ENCODE measurements at places on chromosomes 3 and 15.

GRCh38 chr3:197592361-197593045 lies 36.7 kb upstream of the BDH1 start:
- DNase-seq: no peak

GRCh38 chr3:40580494-40581091 lies 55.8 kb downstream of the ZNF621 start:
- peak; percentile 62 for DNase-seq

DNA sequence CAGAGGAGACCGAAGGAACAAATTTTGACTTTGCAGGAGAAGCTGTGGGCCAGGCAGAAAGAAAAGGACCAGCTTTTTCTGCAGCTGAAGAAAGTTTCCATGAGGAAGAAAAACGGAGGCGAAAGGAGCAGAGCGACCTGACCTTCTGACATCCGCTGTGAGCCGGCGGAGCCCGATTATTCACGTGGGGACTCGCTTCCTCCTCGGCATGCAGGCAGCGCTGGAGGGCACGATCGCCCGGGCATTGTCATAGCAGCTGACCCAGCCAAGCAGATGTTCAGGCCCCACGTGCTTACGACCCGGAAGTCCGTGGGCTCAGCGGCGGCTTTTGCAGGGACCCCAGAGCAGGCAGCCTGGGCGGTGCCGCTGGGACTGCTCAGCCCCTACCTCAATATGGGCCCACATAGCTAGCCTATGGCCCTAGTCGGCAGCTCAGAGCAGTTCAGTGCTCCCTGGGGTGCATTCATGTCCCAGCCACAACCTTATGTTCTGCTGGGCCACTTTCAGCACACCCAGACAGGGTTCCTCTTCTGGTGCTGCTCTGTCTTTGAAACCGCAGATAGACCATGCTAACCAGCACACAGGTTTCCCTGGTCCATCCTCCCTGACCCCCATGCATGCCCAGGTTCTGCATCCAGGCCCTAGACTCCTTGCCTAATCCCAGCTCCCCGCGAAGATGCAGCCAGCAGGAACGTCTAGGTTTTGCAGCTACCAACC lies 10.5 kb upstream of the EIF4A2 start:
- DNase-seq: peak; percentile 62

GRCh38 chr3:196541684-196542445 lies 26.5 kb downstream of the WDR53 start:
- DNase-seq: no peak

GRCh38 chr3:153144779-153145178 lies 17.2 kb upstream of the RAP2B start:
- DNase-seq: no peak

- no peak for DNase-seq
Measured at GRCh38 chr15:82051664-82052063, 5.8 kb upstream of the MEX3B start.

DNA sequence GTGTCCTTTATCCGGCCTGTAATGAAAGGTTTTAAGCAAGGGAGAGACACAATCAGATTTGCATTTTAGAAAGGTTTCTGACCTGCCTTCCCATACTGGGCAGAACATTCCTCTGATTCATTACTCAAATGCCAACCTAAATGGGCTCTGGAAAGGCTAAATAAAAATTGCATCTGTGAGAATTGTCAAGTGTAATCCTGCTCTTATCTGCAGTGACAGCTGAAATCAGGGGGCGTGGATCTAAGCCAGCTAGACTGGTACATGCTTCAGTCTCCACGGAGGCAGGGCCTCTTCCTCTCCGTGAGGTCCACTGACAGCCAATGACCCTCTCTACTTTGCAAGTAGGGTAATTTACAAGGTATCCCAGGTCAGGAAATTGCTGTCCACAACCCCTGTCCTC lies 32.5 kb upstream of the MINAR1 start:
- no peak for DNase-seq

DNA sequence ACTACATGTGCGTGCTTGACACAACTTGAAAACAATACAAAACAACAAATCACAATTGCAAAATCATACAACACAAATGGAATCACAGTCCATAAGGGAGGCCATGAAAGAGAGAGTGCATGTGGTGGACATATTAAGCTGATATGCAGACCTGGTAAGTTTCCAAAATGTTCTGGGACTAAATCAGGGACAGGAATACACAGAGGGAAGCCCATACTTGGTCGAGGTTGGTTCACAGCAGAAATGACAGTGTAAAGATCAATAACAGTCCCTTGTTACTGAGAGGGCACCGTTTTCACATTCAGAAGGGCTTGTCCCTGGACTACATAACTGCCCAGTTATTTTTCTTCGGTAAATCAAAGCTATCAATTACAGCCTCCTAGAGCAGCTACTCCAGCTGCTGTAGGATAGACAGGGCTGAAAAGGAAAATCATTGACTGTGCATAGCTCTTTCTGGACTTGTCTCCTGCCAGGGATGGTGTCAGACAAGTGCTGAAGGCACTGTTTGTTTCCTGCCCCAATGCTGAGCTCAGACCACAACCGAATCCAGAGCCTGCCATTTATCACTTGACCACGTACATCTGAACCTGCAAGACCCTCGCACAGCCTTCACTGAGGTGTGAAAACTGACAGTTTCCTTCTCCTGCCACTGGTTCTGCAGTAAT lies 79.5 kb upstream of the KCNMB2 start:
- DNase-seq: no peak

DNA sequence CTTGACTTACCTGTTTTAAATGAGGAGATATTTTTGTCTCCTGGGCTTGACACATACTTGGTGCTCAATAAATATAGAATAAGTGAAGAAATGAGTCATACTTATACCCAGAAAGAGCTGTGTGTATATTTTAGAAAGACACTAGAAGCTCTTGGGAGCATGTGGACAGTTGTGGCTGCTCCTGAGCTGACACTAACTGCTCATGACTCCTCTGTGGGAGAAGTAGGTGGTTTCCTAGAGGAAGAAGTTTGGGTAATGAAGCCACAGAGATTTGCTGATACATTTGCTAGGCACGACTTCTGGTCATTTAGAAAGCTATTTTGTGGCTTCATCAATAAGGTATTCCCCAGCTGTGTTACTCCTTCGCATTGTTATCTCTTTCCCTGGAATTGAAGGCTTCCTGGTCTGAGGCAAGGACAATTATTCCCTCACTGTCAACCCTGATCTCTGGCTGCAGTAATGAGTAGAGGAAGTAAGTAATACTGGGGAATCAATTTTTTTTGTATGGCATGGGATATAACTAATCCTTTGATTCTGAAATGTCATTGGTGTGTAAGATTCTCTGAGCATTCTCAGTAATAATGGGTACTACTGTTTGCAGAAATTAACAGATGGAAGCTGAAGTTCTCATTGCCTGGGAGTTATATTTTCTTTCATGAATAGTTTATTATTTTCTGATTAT lies 79.6 kb upstream of the DCBLD2 start:
- no peak for DNase-seq

DNA sequence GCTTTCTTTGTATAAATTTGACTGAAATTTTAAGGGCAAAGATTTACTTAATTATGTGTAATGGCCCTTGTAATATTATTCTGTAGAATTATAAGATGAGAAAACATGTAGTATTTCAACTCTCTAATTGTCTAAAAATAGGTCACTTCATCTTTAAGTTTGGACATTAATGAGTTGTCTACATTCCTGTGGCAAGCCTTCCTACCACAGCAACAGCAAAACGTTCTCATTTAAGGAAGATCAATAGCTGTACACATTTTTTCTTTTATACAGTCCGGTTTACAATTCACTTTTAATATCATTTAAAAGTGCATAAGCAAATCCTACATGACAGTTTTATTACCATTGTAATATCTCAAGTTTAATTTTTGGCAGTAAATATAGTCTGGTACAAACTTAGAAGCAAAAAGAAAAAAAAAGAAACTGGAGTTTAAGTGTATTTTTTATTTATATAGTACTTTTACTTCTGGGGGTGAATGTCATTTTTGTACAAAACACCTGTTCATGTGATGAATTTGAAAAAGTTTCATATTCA lies 501.8 kb downstream of the ZPLD1 start:
- DNase-seq: no peak

GRCh38 chr3:126965526-126966080 lies 17.3 kb upstream of the PLXNA1 start:
- DNase-seq: no peak

DNA sequence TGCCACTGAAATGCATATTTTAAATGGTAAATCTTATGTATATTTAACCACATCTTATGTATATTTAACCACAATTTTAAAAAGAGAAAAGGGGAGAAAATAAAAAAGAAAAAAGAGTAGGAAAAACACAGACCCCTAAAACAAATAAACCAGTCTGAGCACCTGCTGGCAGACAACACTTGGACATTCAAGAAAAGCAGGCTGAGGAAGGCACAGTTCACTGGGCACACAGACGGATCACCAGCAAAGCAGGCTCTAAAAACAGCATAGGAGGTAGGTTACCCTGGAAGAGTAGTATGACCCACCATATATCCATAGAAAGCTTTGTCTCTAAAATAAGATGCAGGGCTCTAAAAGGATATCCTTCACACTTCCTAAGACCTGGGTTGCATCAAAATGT lies 27.0 kb downstream of the AAGAB start:
- DNase-seq: no peak

GRCh38 chr15:66825731-66826130 lies 123.7 kb downstream of the SMAD6 start:
- DNase-seq: no peak

DNA sequence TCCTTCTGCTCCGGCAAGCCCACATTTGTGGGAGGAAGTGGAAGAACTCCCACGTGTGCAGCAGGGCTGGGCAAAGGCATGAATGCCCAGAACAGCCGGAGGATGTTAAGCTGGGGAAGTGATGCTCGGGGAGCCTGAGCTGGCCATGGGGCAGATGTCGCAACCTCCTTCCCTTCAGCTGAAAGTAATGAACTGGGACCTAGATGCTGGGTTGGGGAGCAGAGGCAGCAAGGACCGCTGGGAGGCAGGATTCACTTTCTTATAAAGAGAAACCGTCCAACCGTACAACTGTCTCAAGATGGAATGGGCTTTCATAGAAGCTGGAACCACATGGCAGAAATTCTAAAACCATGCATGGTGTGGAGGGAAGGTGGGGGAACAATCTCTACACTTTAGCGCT lies 290.9 kb downstream of the OCA2 start:
- DNase-seq: no peak

DNA sequence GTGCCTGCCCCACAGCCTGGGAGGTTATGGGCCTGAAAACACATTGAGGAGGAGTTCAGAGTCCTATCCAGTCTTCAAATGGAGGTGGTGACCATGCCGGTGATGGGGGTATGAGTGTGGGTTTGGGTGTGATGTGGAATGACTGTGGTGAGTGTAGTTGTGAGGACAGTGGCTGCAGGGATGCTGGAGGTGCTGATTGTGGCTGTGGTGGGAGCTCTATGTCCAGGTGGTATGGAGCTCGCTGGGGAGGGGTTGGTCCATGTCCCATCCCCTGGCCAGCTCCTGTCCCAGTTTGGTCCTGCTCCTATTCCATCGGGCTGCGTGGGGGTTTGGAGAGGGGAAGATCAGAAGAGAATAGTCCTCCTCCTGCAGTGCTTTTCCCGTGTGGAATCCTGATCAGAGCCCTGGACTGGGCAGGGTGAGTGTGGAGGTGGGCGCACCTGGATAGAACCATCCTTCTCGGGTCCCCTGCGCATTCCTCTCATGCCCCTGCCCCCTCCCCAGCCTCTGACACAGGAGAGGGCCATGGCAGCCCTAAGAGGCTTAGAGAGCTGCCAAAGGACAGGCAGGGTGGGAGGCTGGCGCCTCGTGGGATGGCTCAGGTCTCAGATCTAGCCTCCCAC lies 23.0 kb upstream of the GOLGA6C start:
- DNase-seq: no peak

DNA sequence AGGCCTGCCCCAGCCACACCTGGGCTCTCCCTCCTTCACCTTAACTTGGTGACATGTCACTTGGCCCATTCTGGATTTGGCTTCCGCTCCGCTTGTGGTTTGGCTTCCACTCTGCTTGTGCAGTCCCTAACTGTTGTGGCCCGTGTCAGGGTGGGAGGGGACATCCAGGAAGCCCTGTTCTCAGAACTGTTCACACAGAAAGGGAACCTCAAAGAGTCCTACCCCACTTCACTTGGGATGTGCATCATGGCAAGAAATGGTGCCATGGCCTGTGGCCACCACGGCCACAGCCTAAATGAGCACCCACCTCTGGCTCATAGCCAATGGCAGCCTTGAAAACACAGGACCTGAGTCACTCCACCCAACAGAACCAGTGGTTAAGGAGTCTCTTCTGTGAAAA lies 63.4 kb downstream of the CYP19A1 start:
- no peak for DNase-seq

- no peak for DNase-seq
Measured at GRCh38 chr15:86620157-86620556, 540.5 kb downstream of the AGBL1 start.

GRCh38 chr3:74614107-74614967 lies at the start of gene CNTN3:
Gene CNTN3, minus strand, starts transcription at chr3:74614659. Its CDS starts 93,547 bp downstream, at chr3:74521112.
- no peak for DNase-seq

DNA sequence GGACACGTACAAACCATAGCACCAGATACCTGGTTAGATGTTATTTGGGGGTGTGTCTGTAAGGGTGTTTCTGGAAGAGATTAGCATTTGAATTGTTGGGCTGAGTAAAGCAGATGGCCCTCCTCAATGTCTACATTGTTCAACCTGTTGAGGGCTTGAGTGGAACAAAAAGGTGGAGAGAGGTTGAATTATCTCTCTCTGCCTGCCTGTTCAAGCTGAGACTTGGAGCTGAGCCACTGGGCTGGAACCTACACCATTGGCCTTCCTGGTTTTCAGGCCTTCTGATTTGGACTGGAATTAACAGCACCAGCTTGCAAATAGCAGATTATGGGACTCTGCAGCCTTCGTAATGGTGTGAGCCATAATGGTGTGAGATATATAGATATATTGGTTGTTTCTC lies 71.3 kb upstream of the CORO2B start:
- no peak for DNase-seq

DNA sequence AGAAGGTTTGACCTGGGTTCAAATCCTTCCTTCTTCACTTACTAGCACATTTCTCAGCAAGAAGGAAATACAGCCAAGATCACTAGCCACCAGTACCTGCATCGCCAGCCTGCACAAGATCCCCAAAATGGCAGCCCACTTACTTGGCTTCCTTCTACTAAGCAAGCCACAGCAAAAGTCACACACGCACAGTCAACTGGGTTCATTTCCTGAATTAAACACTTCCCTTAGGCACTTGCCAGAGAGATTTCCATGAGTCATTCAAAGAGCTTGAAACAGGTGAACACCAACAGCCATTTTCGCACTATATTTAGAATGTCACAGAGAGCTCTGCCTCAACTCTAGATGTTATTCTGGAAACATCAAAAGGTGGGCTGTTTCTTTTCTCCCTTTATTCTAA lies 42.6 kb downstream of the MGLL start:
- DNase-seq: no peak
